ENCODE measurements at places on chromosomes 2 and 18. TPM values are rescaled to one million over a fixed set of nuclear protein-coding genes. Genes with fewer than 3 reads are reported as not detected.

DNA sequence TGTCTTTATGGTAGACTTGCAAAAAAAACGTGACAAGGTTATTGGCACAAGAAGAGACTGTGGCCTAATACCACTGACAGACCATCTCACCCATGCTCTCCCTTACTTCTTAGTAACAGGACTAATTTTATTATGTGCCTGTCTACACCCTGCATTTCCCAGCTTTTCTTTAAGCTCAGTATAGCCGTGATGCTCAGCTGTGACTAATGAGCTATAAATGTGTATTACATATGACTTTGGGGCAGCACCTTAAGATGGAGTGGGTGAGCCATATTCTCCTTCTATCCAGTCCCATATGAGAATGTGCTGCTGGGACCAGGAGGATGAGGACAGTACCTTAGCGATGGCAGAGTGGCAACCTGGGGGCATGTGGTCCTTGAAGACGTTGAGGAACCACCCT lies 293.5 kb downstream of the RNF144A start:
- no peak overlapping the region for H3K27ac ChIP-seq
- peaks cover 2% of the 10 kb centered on the region for H3K4me1 ChIP-seq
- no peak for DNase-seq
- no peak overlapping the region for H3K4me3 ChIP-seq

The DCDC2C gene
- total RNA-seq = not detected

DNA sequence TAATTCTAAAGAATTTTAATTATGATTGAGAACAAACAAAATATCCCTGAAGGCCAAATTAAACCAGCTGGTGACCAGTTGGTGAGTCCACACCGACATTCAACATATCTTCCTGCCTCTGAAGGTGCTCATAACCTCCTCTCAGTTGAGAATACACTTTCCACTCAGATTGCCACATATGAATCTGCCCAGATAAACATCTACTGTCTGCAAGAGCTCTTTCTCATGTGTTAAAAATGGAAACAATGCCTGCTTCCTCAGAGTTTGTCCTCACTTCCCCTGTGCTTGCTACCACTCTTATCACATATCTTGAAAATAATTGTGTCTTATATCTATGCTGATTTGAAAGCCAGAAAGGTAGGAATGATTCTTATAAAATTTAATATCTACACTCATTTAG lies 177.7 kb upstream of the GULP1 start:
- DNase-seq = no peak
- no peak overlapping the region for H3K27ac ChIP-seq
- H3K4me3 ChIP-seq = no peak overlapping the region
- H3K27me3 ChIP-seq = no peaks in the 10 kb centered on the region

DNA sequence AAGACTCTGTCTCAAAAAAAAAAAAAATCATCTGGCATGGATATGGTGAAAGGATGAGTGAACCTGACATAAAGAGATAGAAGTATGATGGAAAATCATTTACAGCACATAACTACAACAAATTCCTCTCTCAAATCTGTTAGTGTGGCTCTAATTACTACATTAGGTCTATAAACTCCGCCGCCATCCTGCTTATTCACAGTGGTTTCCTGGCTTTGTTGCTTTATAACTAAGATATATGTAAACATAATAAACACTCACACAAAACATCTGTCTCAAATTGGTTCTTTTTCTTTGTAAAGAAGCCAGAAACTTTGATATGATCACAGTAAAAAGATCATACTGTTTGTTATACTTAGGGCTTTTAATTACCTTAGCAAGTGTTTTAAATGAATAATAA lies 412.6 kb upstream of the FAM98A start:
- H3K27me3 ChIP-seq = no peaks in the 10 kb centered on the region
- H3K36me3 ChIP-seq = peaks cover 17% of the 10 kb centered on the region
- no peak for DNase-seq
- no peak overlapping the region for H3K4me3 ChIP-seq
- H3K4me1 ChIP-seq = no peaks in the 10 kb centered on the region

The RAB27B gene
- 0.24 TPM for total RNA-seq

GRCh38 chr2:17717666-17718065 lies 35.9 kb downstream of the SMC6 start:
- peaks cover 69% of the 10 kb centered on the region for H3K36me3 ChIP-seq
- no peak overlapping the region for H3K27ac ChIP-seq
- no peaks in the 10 kb centered on the region for H3K4me1 ChIP-seq
- no peaks in the 10 kb centered on the region for H3K27me3 ChIP-seq
- no peak overlapping the region for H3K4me3 ChIP-seq

DNA sequence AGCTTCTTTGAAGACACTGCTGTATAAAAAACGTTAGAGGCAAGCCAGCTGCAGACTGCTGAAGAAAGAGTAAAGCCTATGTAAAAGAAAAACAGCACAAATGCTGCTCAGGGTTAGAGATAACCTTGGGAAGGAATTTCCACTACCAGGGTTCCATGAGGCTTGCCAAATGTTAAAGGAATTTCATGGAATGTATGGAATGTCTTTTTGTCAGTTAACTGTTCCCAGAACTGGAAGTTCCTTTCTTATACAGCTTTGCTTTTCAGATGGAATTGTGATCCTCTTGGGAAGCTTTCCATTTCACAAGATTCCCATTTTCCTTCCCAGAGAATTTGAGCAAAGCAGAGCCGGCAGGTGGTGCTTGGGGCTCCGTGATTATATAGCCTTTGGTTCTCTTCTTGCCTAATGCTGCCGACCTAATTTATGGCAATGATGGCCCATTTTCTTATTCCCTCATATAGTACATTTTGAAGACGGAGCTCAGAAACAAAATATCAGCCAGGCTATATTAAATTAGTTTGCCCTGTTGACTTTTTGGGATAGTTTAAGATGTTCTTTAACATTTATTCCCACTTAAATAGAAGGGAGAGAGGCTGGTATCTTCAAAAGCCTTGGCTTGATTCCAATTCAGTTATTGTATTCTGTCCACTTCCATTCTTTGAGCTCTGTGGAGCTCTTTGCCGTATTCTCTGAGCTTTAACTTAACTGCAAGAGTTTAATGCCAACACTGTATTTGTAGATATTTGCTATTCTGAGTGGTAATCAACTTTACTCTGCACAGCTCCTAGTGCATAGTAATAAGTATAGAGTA lies 162.3 kb downstream of the PHLPP1 start:
- H3K27ac ChIP-seq = peak overlapping the region; percentile 94
- peaks cover 22% of the 10 kb centered on the region for H3K4me1 ChIP-seq
- H3K4me3 ChIP-seq = peak overlapping the region; percentile 12
- DNase-seq = peak; percentile 42
- H3K27me3 ChIP-seq = no peaks in the 10 kb centered on the region

DNA sequence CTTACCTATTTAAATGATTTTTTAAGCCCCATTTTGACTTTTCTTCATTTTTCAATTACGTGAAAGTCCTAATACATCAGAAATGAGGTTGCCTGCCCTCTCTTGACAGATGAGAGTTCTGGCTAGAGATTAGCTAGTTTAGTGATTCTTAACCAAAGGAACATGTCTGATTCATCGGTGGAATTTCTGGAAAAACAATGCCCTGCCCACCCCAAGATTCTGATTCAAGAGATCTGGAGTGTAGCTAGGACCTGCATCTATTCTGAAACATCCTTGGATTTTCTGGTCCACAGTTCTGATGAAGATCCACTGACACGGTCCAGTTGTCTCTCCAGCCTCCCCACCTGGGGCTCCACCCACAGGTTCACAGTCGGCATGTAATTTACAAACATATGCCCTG lies 111.2 kb downstream of the KLF7 start:
- H3K4me1 ChIP-seq = no peaks in the 10 kb centered on the region
- no peak overlapping the region for H3K4me3 ChIP-seq
- H3K27me3 ChIP-seq = no peaks in the 10 kb centered on the region

GRCh38 chr2:106885971-106886915 lies at the start of gene ST6GAL2:
TSS of gene ST6GAL2 (minus strand) at chr2:106886167. CDS start at chr2:106843977, 42,190 bp downstream.
- H3K27me3 ChIP-seq = no peaks in the 10 kb centered on the region
- no peaks in the 10 kb centered on the region for H3K4me1 ChIP-seq
- peaks cover 4% of the 10 kb centered on the region for H3K36me3 ChIP-seq

The SPAST gene
- 30.8 TPM for total RNA-seq

The TEKT4 gene
- total RNA-seq = not detected

DNA sequence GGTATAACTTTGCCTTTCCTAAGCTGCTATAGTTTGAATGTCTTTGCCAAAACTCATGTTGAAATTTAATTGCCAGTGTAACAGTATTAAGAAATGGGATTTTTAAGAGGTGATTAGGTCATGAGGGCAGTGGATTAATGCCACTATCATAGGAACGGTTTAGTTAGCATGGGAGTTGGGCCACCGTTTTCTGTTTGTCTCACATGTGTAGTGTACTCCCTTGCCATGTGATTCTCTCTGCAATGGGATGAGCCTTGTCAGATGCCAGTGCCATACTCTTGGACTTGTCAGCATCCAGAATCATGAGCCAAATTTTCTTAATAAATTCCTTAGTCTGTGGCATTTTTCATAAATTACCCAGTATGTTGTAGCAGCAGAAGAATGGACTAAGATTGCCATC lies 388.9 kb upstream of the RGPD4 start:
- no peaks in the 10 kb centered on the region for H3K4me1 ChIP-seq
- no peak overlapping the region for H3K27ac ChIP-seq
- no peak for DNase-seq
- H3K36me3 ChIP-seq = no peaks in the 10 kb centered on the region

- H3K27ac ChIP-seq = no peak overlapping the region
- H3K4me3 ChIP-seq = no peak overlapping the region
- H3K36me3 ChIP-seq = no peaks in the 10 kb centered on the region
- peaks cover 5% of the 10 kb centered on the region for H3K4me1 ChIP-seq
- DNase-seq = no peak
Measured at GRCh38 chr2:230671117-230671516, 41.5 kb upstream of the CAB39 start.

GRCh38 chr2:182300608-182301007 lies 126.2 kb downstream of the PDE1A start:
- H3K36me3 ChIP-seq = no peaks in the 10 kb centered on the region
- H3K27me3 ChIP-seq = no peaks in the 10 kb centered on the region
- no peak overlapping the region for H3K4me3 ChIP-seq
- no peaks in the 10 kb centered on the region for H3K4me1 ChIP-seq

DNA sequence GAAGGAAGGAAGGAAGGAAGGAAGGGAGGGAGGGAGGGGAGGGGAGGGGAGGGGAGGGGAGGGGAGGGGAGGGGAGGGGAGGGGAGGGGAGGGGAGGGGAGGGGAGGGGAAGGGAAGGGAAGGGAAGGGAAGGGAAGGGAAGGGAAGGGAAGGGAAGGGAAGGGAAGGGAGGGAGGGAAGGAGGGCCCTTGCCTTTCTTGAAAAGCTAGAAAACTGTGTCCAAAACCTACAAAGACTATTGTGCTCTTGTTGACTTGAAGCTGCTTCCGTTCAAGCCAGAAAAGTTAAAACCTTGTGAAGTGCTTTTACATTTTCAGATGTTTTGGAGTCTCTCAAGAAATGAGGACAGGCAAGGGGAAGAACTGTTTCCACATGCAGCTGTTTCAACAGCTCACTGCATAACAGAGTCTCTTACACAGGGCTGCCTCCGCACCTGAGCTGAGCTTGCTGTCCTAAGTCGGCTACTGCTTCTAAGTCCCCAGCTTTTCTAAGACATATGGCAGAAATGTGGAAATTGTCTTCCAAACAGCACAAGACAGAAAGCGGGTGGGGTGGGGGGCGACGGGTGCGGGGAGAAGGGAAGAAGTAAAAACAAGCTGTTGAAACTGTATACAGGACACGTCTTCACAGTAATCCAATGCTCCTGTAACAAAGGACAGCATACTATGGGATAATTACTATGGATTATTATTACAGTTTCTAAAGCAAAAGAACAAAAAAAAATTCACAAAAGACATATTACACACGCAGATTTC lies 46.1 kb downstream of the BCL11A start:
- H3K36me3 ChIP-seq = peaks cover 4% of the 10 kb centered on the region
- no peak overlapping the region for H3K4me3 ChIP-seq
- peaks cover 29% of the 10 kb centered on the region for H3K4me1 ChIP-seq

DNA sequence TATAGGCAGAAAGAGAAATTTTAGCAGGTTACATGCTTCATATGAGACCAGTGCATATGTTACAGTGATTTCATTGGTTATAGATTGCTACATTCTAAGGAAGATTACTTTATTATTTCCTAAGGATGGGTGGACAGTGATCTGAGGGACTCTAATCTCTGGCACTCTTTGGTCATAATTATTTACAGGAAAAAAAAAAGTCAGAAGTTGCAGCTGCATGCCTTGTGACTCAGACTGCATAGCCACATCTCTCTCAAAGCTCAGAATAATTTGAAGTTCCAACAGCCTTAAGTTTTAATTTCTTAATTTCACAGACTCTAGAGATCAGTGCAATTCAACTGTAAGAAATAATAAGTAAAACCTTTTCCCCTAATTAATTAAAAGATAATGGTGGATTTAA lies 27.1 kb upstream of the BARD1 start:
- no peak overlapping the region for H3K4me3 ChIP-seq
- H3K27ac ChIP-seq = no peak overlapping the region
- H3K27me3 ChIP-seq = no peaks in the 10 kb centered on the region
- peaks cover 5% of the 10 kb centered on the region for H3K4me1 ChIP-seq

DNA sequence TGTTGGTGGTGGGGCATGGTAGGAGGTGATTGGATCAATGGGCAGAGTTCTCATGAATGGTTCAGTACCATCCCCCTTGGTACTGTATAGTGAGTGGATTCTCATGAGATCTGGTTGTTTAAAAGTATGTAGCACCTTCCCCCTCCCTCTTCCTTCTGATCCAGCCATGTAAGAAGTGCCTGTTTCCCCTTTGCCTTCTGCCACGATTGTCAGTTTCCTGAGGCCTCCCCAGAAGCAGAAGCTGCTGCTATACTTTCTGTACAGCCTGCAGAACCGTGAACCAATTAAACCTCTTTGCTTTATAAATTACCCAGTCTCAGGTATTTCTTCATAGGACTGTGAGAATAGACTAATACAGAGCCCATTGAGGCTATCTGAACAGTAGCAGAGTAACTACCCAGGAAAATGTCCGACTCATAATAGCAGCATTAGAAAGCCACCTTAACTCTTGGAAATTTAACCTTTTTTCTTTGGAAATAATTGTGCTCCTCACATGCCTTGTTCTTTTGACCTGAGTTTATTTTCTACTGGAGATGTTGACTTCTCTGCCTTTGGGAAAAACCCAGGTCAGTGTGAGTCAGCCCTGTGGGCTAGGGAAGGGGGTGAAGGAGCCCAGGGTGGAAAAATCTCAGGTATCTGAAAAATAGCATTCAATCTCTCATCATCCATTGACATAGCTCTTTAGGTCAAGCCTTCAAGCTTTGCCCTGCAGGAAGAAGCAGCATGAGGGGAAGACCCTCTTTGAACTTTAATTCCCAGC lies 18.1 kb downstream of the CYP1B1 start:
- H3K4me1 ChIP-seq = no peaks in the 10 kb centered on the region
- H3K27me3 ChIP-seq = no peaks in the 10 kb centered on the region
- H3K4me3 ChIP-seq = no peak overlapping the region
- H3K27ac ChIP-seq = no peak overlapping the region

The UGT1A10 gene
- not detected for total RNA-seq

DNA sequence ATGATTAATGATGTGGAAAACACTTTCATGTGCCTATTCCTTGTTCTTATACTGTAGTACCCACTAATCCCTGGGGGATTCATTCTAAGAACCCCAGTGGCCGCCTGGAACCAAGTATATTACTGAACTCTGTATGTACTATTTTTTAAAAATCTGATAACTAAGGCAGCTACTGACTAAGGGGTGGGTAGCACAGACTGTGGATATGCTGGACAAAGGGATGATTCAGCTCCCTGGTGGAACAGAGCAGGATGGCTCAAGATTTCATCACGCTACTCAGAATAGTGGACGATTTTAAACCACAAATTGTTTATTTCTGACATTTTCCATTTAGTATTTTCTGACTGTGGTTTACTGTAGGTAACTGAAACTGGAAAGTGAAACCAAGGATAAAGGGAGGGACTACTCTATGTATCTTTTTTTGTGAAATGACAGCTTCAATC lies 41.8 kb upstream of the CDC42EP3 start:
- no peak overlapping the region for H3K27ac ChIP-seq
- H3K36me3 ChIP-seq = peaks cover 16% of the 10 kb centered on the region
- H3K4me1 ChIP-seq = no peaks in the 10 kb centered on the region
- no peak for DNase-seq
- no peaks in the 10 kb centered on the region for H3K27me3 ChIP-seq
- H3K4me3 ChIP-seq = no peak overlapping the region

All from H9 (cell line).